Activated CD4-positive, alpha-beta T cell treated with anti-CD3 and anti-CD28 coated beads, Interleukin-2, Interleukin-4, amounts not matched to agents 100 ng/mL and 50 ng/mL, durations not matched to agents 16 hours and 8 hours (primary cell): ENCODE measurements at places on chromosomes 5 and 9.
A peak's percentile ranks its signal among the peaks of the same experiment; 100 is the strongest.

DNA sequence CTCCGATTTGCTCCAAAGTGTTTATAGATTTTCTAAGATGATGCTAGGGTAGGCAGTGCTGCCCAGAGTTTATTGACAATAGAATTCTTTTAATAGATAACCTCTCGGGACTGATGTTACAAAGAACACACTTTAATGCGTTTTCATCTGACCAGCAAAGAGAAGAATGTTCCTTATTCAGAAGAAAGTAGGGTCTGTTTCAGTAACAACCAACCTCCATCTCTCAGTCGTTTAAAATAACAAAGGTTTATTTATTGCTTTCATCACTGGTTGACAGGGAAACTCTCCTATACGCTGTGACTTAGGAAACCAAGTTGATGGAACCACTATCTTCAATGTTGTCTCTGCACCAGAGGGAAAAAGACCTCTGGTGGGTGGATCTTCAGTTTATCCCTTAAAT is 55.1 kb upstream of the PAPPA start:
- no peak for DNase-seq

DNA sequence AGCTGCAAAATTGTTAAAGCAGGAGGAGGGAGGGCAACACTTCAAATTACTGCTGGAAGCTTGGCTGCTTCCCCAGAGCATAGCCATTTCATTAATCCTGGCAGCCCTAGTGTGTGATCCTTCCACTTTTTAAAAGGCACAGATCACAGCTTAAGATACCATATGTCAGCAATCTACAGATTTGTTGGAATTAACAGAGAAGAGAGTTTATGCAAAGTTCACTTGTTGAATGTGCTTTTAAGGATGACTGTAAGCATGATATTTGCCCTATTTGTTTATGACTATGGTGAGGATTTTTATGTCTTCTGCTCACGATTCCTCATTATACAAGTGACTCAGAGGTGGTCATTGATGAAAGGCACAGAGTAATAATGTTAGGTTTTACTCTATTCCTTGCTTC is 156.0 kb upstream of the CDKN2B start:
- DNase-seq, result no peak

- DNase-seq, result no peak
Observed at GRCh38 chr5:135822959-135823358, 11.5 kb upstream of the SLC25A48 start.

- no peak for DNase-seq
Observed at GRCh38 chr9:33167972-33168461, 881 bp upstream of the B4GALT1 start.

- no peak for DNase-seq
Observed at GRCh38 chr9:94720846-94721549, 5.5 kb upstream of the AOPEP start.

GRCh38 chr5:1190837-1191239 is 10.6 kb upstream of the SLC6A19 start:
- no peak for DNase-seq

- DNase-seq, result no peak
Observed at GRCh38 chr5:151718646-151719045, 31.9 kb upstream of the SPARC start.

DNA sequence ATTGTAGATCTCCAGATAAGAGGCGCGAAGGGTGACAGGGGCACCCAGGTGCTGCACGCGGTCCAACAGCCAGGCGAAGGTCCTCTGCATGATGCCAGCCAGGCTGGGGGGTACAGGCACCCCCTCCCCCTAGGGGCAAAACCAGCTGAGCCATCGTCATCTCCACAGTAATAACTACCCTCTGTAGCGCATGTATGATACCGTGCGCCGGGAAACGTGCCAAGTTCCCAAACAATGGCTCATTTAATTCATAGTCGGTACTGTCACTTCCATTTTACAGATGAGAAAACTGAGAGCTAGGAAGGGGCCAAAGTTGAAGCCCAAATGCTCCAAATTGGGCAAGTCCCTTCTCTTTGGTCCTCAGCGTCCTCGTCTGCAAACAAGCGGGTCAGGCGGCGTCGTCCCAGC is 1.5 kb downstream of the KIF12 start:
- DNase-seq, result no peak

DNA sequence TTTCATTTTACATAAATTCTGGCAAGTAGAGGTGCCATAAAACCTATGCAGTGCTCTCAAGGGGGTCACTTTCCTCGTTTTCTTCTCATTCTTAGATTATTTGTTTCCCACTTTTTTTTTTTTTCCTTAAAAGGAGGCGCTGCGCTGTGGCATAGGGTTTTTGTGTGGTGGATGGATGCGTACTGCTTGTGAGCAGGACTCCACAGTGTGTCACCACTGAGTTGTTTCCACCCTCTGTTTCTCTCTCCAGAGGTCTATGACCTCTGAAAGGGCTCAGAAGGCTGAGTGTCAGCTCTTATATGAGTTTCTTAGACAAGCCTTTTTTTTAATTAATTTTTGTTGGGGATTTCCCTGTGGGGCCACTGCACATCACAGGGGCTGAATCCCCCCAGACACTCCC is 13.6 kb upstream of the CLTB start:
- DNase-seq, result no peak

- peak; percentile 7 for DNase-seq
Observed at GRCh38 chr5:94245608-94246007, 372.8 kb downstream of the KIAA0825 start.

- no peak for DNase-seq
Observed at GRCh38 chr5:62152394-62153087, 153.5 kb upstream of the KIF2A start.

DNA sequence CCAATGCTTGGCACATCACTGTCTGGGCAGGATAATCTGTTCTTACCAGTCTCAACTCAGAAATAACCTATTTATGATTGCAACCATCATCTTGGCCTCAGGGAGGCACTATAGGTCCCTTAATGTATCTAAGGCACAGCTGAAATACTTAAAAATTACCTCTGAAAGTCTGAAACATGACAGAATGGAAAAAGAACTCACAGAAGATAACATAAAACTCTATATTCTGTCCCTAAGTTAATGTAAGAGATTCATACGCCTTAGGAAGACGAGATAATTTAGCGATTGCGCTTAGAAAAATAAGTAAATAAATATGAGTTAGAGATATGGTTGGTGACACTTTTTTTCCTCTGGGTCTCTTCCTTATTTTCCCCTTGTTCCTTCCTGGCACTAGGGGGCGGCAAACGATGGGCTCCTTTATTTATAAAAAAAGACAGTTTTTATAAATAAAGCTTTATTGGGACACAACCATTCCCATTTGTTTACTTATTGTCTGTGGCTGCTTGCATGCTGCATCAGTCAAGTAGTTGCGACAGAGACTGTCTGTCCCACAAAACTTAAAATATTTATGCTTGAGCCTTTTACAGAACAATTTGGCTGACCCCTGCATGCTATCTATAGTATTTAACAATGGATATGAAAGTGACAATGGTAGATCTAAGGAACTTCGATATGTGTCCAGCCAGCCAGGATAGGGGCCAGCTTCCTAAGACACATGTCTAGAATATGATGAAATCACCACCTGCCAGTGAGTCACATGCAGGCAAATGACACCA is 79.6 kb downstream of the PDE4D start:
- DNase-seq, result peak; percentile 40

- no peak for DNase-seq
Observed at GRCh38 chr5:131776450-131776849, 20.4 kb downstream of the FNIP1 start.

GRCh38 chr5:51347704-51348103 is 35.5 kb upstream of the ISL1 start:
- DNase-seq, result no peak

DNA sequence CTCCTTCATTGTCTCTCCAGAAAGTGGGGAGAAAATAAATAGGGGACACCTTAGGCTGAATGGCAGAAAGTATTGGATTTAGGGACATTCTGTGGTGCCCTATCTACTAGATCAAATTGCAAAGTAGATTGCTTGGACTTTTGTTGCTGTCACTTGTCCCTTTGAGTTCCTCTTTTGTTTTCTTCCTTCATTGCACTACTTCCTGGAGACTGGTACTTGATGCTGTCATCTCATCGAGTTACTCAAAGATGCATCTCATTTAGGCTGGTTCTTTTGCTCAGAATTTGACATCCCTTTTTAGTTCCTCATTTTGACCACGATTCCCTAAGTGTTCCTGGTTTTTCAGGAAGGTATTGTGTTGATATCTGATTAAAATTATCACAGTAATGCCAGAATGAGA is 137.6 kb downstream of the ADGRV1 start:
- DNase-seq, result no peak

DNA sequence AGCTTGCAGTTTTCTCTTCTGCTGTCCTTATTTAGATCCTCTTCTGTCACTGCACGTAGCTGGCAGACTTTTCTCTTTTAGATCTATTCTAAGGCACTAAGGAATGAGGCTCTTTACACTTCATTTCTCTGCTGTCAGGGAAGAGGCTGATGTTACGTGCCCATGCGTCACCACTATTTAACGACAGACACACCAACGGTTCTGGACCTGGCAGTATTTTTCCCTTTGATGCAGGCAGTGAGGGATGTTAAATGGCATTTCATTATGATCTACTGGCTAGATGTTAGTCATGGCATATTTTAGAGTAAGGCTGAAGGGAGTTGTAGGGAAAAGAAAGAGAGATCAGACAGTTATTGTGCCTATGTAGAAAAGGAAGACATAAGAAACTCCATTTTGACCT is 8.2 kb upstream of the CRHBP start:
- DNase-seq, result no peak

DNA sequence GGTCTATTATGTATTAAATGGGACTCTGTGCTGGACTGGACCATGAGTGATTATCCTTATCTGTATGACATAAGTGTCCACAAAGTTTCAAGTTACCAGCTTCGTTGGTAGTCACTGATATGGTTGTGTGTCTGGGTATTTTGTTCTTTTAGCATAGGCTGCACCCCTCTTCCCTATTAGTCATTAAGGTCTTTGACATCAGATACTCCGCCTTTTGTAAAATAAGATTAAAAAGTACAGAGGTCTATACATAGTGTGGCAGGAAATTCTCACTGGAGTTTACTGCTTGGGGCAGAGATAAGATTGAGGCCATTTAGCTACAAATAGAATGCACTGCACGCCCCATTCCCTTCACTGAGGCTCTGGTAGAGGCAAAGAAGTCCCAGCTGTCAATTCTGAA is 99.4 kb downstream of the TMEM215 start:
- no peak for DNase-seq

GRCh38 chr5:137666461-137666850 is 69.4 kb downstream of the KLHL3 start:
- DNase-seq, result no peak

- peak; percentile 98 for DNase-seq
Observed at GRCh38 chr9:128947527-128948301, at the start of the genes DOLK and NUP188. TSS of gene DOLK (minus strand) at chr9:128947603. CDS start at chr9:128947303, 300 bp downstream. TSS of gene NUP188 (plus strand) at chr9:128947699. CDS start at chr9:128947720, 21 bp downstream.

DNA sequence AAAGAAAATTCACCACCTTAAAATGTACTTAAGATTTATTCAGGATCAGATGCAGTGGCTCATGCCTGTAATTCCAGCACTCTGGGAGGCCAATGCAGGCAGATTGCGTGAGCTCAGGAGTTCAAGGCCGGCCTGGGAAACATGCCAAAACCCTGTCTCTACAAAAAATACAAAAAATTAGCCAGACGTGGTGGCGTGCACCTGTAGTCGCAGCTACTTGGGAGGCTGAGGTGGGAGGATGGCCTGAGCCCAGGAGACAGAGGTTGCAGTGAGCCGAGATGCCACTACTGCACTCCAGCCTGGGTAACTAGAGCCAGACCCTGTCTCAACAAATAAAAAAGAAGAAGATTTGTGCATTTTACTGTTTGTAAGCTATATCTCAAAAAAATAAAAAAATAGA is 34.7 kb upstream of the GFPT2 start:
- DNase-seq, result no peak

- no peak for DNase-seq
Observed at GRCh38 chr5:3656803-3657202, 61.2 kb downstream of the IRX1 start.
